ENCODE measurements at places on chromosomes 3 and 15.
A peak's percentile ranks its signal among the peaks of the same experiment; 100 is the strongest.

- DNase-seq: no peak
These were observed 1454.9 kb downstream of the ZPLD1 start for GRCh38 chr3:103889675-103890074.

GRCh38 chr15:67253549-67254237 is 768 bp downstream of the AAGAB start:
- DNase-seq: no peak

DNA sequence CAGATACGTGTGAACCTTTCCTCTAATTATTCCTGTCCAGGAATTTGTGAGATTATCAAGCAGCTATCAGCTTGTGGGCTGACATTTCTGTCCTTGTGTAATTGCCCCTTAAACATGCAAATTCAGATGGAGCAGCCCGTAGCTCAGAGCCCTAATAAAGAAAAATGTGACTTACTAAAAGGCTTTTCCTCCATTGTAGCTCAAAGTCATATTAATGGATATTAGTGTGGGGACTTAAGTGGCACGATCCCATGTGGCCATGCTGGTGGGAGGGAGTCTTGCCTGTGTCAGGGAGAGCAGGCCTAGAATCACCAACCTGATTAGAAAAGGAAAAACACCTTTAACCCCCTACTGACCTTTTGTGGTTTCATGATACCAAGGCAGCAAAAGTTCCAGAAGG is 399.2 kb downstream of the LRTM1 start:
- DNase-seq: no peak

DNA sequence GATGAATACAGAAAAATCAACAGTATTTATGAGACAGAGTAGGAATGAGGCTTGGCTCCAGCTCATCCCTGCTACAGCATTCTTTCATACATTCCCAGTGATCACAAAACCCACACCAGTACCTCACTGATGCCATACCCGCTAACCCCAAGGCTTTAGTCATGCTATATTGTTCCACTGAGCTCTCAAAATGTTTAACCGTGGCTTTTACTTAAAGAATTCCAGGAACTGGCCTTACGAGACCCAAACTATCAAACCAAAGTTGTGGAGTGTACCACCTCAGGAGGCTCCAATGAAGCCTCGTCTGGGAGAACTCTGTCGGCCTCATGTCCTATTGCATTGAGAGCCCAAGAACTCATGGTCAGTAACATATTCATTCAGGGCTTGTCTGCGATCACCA is 278.9 kb downstream of the ULK4 start:
- DNase-seq: peak; percentile 37

DNA sequence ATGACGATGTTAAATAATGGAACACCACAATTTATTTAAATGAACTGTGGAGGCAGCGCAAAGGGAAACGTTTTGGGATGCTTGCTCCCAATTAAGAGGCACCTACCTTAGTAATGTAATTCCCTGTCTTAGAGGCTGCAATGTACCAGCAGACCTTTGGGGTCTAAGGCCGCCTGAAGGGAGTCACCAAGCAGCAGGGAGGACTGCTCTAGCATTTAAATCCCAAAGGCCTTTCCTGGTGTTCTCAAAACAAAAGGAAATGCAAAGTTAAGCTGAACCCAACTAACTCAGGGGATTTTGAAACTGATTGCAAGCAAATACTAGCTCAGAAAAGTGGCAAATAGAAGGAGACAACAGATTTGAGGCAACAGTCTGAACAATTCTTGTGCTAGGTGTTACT is 510.8 kb downstream of the GABRG3 start:
- DNase-seq: no peak

DNA sequence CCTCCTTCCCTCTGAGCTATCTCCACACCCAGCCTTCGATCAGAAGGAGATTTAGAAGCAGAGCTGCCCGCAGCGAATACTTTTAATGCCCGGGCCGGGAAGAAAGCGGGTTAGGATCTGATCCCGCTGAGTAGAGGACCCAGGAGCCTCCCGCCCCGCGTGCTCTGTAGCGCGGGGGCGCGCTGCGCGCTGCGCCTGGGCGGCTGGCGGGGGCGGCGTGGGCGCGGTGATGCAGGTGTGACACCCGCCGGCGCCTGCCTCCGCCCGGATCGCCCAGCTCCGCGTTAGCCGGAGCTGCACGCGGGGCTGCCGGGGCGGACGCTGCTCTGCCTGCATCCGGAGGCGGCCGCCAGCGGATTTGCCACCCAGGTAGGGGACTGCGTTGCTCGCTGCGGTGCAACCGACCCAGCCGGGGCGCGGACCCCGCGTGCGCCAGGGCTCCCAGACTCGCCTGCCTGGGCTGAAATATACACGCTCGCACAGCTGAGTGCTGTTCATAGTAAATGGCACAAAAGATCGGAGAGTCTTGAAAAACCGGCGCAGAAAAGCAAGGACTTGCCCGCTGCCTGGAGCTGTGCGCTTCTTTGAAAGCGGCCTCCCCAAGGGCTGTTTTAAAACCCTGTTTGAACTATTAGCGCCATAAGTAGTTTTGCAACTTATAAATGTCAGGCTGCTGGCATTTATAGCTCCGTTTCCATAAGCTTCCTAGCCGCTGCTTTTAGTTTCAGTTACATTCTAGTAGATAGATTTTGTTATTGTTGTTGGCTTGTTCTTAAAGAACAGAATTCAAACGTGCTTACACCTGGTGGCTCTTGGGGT is at the start of gene SV2B:
Gene SV2B (plus strand): TSS at position 263 of the 819 bp plus-strand sequence. CDS start 126,007 bp downstream, outside the sequence.
- peak; percentile 54 for DNase-seq

- no peak for DNase-seq
These were observed 170.7 kb upstream of the TOPAZ1 start for GRCh38 chr3:44070841-44071546.

- no peak for DNase-seq
These were observed 49.2 kb downstream of the PIERCE2 start for GRCh38 chr15:55457401-55458022.

DNA sequence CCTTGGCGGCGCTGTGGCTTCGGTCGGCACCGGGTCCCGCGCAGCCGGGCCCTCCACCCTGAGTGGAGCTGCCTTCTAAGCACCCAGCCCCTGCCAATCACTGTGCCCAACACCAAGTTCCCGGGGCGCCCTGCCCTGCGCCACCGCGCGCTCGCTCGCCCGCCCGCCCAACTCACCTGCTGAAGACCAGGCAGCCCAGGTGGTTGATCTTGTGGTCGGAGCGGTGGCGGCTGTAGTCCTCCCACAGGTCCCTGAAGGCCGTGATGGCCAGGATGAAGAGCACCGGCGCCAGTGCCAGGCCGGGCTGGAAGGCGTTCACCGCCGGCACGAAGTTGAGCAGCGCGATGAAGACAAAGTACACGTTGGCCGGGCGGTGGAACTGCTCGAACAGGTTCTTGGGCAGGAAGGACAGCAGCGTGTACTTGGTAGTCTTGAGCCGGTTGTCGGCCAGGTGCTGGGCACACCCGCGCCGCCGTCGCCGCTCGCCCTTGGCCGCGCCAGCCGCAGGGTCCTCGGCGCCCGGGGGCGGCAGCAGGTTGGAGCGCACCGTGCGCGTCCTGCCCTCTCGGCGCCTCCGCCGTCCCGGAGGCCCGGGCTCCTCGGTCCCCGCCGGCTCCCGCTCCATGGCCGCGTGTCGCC is 536 bp downstream of the ATP10A start:
- no peak for DNase-seq

DNA sequence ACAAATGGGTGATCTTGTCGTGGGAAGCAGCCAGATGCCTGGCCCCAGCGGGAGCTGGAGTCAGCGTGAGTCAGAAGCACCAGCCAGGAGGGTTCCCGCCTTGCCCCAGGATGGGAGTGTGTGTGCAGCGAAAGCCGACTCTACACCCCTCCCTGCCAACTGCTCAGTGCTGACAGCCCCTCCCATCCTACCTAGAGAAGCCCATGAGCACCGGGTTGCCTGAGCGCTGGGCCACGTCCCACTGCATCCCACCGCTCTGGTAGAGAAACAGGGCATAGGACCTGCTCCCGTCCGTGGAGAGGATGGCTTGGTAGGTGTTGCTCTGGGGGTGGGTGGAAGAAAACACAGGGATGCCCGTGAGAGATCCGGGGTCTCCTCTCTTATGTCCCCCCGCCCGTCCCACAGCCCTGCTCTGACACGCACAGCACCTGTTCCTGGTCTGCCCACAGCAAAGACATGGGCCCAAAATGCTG is 42.9 kb downstream of the MUC4 start:
- DNase-seq: no peak

- no peak for DNase-seq
These were observed 128.7 kb downstream of the FNDC3B start for GRCh38 chr3:172167892-172168648.

- DNase-seq: no peak
These were observed 47.0 kb downstream of the OXNAD1 start for GRCh38 chr3:16311960-16312451.

- no peak for DNase-seq
These were observed 40.8 kb downstream of the MGLL start for GRCh38 chr3:127781411-127782001.

- DNase-seq: no peak
These were observed 126.4 kb downstream of the ADAMTS9 start for GRCh38 chr3:64561325-64561843.

DNA sequence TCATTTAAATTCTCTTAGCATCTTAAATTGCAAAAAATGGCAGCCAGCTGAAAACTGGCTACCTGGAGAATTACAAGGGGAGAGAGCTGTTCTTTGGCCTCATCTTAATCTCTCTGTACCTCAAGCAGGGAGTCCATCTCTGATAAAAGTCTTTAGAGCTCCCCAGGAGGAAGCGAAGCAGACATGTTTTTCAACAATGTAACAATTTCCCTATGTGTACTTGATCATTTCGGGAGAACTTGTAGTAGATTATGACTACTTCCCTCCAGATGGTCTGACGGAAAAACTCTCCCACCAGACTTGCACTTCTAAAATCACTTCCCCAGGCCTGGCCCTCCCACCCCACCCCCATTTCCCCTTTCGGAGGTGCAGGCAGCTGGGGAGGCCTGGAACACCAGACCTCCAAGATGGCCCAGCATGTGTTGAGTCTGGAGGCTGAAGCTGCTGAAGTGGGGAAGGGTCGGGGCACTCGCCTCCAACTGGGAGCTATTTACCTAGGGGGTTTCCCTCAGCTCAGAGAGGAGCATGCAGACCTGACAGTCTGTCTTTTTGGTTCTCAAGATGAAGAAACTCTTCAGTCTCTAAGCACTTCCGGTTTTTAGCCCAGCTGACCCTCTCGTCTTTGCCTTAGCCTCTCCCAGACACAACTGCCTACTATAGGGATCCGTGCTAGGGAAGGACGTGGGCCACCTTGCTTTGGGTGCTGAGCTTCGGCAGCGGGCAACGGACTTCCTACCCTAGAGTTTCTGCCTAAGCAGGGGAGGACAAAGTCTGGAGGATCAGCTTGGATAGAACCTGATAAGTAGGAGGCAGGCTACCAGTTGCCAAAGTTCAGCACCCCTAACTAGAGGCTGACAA is 164.0 kb upstream of the TBL1XR1 start:
- DNase-seq: no peak

DNA sequence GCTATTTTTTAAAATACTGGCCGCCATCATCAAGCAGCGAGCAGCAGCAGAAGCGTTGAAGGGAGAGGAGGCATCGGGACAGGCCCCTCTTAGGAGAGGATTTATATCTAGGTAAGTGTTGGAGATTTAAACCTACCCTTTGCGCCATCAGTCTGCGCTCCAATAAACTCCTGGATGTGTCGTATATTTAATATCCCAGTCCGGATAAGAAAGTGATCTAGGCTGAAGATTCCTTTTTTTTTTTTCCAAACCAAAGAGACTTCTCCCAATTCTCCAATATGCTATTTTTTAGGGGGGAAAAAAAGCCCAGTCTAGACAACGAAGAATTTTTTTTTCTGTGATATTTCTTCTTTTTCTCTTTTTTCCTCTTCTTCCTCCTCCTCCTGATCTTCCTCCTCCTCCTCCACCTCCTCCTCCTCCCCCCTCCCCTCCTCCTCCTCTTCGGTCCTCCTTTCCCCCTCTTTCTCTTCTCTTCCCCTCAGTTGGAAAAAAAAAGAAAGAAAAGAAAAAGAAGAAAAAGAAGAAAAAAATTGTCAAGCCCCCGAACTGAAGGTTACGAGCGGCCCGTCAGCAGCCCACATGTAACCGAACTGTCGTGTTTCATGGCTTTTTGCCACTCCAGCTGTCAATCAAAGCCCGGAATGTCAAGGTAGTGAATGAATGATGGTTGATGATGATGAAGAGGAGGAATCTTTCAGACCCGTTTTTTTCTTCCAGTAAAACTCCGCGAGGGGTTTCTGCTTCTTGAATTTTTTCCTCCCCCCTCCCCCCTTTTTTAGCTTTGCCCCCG is 835 bp downstream of the MEIS2 start:
- no peak for DNase-seq

GRCh38 chr3:194935061-194935460 is 249.4 kb downstream of the FAM43A start:
- DNase-seq: no peak

DNA sequence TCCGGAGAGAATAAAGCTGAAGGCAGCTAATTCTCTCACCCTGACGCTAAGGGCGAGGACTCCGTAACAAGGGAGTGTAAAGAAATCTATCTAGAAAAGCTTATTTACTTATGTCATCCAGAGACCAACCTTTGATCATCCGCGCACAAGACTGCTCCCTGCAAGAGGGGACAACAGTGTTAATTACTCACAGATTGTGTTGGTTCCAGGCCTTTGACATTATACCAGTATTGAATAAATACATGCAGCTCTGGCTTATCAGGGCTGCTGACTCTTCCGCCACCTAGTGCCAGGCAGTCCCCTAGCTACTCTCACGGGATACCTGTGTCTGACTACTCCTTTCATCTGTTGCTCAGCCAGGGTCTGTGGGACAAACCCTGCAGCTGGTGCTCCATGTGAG is 211.7 kb downstream of the DTWD1 start:
- no peak for DNase-seq

DNA sequence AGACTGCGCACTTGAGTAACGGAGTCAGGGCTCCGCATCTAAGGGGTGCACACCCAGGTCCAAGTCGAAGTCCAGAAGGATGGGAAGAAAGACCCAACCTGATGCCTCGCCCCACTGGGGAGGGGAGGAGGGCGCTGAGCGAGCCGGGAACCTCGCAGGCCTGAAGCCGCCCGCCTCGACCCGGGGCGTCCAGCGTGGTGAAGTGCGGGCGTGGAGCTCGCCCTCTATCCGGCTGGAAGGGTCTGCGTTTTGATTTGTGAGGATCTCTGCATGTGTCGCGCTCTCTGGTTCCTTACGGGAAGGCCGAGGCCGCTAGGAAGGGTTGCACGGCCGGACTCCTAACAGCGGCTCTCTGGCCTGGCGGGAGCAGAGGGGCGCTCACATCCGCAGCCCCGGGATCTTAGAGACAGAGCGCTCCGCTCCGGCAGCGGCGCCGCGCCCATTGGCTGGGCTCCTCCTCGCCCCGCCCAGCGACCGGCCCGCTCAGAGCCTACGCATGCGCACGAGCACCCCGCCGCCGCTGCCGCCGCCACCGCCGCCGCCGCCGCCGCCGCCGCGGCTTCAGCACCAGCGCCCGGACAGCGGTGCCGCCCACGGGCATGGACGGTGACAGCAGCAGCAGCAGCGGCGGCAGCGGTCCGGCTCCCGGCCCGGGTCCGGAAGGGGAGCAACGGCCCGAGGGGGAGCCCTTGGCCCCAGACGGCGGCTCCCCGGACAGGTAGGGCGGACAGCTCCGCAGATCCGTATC is at the start of gene DISP2:
Gene DISP2 (plus strand): TSS at position 497 of the 748 bp plus-strand sequence. CDS start 103 bp downstream, at position 600.
- DNase-seq: peak; percentile 98
